ENCODE measurements at places on chromosomes 13 and 19.

GRCh38 chr13:102309110-102309509 lies 92.7 kb downstream of the FGF14 start:
- no peak for DNase-seq

GRCh38 chr19:47644743-47645482 lies 36.0 kb downstream of the BICRA start:
- no peak for DNase-seq

GRCh38 chr13:48160606-48161278 lies 65.8 kb upstream of the MED4 start:
- DNase-seq, result no peak

- DNase-seq, result no peak
Measured at GRCh38 chr13:100234524-100235136, 145.7 kb downstream of the PCCA start.

DNA sequence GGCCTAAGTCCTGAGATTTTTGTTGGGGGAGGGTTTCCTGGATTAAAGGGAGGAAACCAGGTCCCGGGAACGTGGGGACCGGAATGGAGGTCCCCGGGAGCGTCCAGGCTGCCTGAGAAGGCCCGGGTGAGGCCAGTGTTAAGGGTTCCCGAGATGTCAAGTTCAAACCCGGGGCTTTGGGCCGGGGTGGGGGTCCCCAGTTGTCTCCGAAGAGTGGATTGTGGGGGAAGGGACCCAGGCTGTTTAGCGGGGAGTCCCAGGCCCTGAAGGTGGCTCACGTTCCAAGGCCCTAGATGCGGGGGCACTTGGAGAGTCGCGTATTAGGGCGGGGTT lies 262 bp downstream of the COX7A1 start:
- no peak for DNase-seq

- no peak for DNase-seq
Measured at GRCh38 chr13:92761710-92762109, 464.9 kb upstream of the GPC6 start.

DNA sequence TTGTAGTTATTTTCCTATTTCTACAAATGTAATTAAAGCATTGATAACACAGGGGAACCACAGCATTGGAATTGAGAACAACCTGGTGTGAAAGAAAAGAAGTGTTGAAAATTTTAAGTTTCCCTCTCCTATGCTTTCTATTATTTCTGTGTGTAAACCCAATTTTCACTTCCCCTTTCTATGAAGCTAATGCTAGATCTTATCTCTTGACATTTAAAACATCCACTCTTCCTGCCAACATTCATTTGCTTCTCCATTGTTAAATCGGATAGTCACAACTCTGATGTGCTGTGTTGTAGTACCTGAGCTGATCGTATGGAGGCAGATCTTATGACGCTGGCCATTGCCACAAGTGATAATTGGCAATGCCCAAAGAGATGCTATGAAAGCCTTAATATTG lies 203.0 kb downstream of the ITGBL1 start:
- DNase-seq, result no peak

- DNase-seq, result no peak
Measured at GRCh38 chr13:60355056-60355455, 42.0 kb upstream of the TDRD3 start.

DNA sequence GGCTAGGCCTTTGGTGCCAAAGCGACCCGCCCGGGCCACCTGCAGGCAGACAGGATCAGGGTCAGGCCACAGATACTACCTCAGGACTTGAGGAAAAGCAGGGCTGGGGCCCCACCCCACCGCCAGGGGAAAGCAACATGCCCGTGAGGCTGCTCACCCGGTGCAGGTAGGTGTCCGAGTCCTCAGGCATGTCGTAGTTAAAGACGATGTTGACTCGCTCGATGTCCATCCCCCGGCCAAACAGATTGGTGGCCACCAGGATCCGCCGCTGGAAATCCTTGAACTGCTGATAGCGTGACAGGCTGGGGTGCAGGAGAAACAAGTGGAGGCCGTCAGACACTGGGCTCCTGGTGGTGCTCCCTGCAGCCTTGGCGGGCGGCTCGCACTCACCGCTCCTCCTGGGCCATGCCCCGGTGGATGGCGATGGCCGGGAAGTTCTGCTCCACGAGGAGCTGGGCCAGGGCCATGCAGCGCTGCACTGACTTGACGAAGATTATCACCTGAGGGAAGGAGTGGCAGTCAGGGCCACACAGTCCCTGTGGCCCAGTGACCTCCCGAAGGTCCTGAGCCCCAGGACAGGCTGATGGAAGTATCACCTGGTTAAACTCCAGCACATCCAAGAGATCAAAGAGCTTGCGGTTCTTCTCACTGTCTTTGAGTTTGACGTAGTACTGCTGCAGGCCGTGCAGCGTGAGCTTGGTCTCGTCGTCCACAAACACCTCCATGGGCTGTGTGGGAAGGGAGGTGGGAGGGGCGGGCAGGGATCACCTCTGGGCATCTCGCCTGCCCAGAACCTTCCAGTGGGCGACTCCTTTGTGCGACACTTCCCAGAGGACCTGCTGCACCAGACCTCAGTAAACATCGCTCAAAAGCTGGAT lies 9.8 kb downstream of the DDX39A start:
- no peak for DNase-seq

DNA sequence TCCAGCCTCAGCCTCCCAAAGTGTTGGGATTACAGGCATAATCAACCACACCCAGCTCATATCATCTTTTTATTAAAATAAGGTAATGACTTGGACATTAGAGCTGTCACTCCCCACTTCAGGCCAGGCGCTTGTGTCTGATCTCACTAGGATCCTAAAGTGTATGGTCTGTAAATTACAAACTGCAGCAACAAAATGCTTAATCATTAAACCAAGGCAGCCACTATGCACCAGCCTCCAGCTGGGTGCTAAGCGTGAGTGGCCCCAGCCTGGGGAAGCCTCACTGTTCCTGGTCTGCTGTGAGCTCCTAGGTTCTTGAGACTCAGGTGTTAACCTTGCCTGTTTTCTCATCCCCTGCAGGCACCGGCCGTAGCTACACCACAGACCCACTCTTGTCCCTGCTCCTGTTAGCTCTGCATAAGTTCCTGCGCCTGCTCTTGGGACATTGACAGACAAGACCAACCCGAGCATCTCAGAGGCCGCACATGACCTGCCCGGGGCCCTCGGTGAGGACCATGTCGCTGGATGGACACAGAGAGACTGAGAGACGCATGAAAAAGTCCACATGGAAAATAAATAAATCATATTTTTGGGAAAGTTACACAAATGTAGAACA lies 37.8 kb downstream of the VSTM2B start:
- no peak for DNase-seq

- no peak for DNase-seq
Measured at GRCh38 chr13:61180234-61180633, 235.4 kb downstream of the PCDH20 start.

GRCh38 chr13:52878831-52879230 lies 30.4 kb upstream of the PCDH8 start:
- DNase-seq, result no peak

GRCh38 chr19:14097532-14098151 lies 7.1 kb upstream of the SAMD1 start:
- DNase-seq, result no peak
